ENCODE measurements at places on chromosomes 3 and 15.
A peak's percentile ranks its signal among the peaks of the same experiment; 100 is the strongest.

- peak; percentile 70 for DNase-seq
Observed at GRCh38 chr3:189967254-189967865, 153.3 kb downstream of the P3H2 start.

DNA sequence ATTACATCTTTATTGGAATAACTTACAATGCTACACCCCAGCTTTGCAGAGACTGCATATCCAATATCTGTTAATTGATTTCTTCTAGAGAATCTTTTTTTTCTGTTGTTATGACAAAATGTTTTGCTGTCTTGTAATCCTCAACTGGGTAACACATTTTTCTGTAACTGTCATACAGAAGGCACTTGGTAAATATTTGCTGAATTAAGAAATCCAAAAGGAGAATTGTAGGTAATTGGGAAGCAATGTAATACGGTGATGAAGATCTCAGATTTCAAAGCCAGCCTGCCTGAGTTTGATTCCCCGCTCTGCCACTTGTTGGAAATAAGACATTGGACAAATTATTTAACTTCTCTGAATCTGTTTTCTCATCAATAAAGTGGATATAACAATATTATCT is 169.1 kb downstream of the WDR72 start:
- DNase-seq, result no peak

DNA sequence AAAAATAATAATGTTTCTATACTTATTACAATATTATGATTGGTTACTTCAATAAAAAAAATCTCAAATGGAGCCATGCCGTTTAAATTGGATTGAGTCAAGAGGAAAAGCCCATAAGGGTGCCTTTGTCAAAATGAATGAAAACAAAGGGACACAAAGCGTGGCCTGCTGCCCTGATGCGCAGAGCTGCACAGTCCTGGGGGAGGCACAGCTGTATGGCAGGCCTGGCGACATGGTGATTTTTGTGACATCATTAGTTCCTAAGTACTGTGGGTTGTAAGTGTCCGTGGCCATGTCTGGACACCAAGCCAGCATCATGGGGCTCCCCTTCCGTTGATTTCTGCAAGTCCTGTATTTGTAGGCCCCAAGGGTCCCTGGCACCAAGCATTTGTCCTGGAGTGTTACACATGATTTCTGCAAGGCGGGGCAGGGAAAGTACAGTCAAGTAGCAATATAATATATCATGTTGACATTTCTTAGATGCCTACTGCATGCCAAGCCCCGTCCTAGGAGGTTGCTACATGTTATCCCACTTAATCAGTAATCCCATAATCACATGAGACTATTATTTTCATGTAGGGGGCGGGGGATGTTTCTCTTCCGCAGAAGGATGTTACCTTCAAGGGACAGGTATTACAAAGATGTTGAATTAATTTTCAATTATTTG is 59.7 kb downstream of the GHSR start:
- DNase-seq, result no peak

GRCh38 chr15:28937271-28937670 is 51.5 kb downstream of the APBA2 start:
- DNase-seq, result no peak

DNA sequence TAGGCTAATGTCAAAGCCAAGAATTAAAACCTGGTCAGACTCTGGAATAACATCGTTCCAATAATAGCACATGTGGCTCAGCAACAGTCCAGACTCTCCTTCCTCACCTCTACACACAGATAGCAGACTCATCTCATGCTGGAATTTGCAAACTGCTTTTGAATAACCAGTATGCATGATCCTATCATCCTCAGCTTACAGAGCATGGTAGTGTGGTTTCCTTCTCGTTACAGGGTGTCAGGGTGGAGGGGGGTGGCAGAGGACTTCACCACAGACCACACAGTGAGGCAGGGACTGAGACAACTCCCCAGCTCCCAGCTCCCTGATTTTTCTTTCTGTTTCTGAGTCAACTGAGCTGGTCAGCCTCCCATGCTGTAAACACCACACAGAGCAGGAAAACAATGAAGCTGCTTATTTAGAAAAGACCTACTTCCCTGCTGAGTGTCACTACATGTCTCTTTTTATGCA is 101.6 kb downstream of the RPL22L1 start:
- DNase-seq, result peak; percentile 50

DNA sequence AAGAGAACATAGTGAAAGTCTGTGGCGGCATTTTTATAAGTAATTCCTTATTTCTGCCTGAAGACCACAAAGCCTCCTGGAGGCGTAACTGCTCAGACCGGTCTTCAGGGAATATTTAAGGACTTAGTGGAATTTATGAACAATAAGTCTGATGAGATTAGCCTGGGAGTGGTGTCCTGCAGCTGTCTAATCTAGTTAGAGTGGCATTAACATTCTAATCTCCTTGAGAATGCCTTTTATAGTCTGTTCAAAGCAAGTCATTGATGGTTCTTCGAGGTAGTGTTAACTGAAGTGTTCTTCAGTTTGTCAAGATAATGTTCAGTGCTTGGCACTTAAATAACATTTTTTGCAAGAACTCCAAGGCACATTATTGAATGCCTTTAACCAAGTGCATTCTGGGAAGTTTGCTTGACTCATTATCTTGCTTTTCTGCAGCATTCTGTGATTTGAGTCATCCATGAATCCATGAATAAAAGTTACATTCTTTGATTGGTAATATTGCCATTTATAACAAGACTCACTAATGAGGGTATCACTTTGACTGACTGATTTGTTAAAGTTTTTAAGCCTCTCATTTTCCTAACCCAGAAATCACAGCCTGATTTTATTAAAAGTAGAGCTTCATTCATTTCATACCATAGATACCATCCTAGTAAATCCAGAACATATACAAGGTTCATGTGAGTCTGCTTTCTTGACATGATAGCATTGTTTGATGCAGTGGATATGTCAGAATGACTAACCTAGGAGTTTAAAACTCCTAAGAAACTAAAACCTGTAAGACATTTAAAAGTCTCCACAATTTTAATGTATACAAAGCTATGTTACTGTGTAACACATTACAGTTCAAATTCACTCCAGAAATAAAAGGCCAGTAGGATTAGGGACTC is 12.5 kb downstream of the RBM5 start:
- DNase-seq, result no peak

DNA sequence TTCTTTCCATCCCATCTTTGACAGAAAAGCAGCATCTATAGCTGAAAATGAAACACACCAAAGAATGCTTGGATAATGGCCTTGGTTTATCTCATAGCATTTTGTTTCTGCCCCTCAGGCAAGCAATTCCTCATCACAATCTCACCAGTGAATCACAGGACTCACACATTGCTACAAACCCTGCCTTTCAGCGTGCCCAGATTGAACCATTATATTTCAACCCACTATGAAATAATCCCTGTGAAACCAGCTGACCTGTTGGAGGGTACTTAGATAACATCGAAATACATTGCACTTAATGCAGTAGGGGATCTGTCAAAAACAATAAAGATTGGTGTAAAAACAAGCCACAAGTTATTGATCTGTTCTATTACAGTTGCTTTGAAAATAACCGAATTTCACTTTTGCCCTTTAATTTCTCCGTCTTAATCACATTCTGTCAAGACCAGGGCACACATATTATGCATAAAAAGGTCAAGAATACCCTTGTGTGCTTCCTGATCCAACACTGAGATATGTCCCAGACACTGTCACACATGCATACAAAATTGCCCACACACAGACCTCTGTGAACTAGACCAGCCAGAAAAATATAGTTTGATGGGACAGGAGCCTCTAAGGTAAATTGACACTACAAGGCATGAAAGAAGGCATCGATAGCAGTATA is 839.8 kb downstream of the NTRK3 start:
- DNase-seq, result no peak

DNA sequence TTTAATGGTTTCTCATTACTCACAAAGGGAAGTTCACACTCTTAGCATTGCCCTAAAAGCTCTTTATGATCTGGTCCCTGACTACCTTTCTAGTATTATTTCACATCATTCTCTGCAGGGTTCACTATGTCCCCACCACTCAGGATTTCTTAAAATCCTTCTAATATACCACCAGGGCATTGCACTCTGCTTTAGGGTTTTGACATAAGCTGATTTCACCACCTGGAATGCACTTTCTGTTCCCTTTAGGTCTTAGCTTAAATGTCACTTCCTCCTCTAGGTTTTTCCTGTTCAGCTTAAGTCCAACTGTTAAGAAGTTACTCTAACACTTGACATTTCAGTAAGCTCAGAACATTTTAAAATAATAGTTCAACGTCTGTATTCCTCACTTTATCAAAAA is 81.7 kb downstream of the HCN4 start:
- no peak for DNase-seq

DNA sequence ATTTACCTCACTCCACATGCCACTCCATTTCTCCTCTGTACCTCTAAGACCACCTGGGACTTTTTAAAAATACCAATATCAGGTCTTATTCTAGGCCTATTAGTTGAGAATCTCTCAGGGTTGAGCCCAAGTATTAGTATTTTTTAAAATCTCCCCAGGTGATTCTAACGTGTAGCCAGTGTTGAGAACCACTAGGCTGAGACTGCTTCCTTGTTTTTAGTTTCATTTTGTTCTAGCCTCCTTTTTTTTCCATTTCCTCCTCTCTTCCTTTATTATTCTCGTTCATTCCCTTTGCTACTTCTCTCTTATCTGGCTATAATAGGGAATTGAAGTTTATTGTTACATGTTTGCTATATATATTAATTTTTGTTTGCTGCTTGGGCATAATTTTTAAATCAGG is 217.8 kb upstream of the CD96 start:
- no peak for DNase-seq

DNA sequence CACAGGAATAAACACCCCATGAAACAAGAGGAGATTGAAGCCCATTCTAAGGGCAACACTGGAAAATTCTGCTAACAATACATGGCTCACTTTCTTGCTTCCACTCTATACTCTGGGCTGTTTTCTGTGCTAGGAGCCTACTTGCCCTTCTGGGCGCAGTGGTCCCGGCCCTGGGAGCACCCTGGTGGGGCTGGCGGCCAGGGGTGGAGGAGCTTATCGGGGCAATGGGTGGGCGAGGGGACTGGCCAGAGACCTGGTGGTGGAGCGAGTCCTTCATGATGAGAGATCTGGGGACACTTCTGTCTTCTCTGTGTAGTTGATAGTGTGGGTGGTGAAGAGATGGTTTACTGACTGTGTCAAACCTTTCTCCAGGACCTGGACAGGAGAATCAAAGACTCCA is 1128.5 kb downstream of the TBL1XR1 start:
- DNase-seq, result no peak

GRCh38 chr3:136075218-136075808 is 109.8 kb downstream of the PPP2R3A start:
- peak; percentile 68 for DNase-seq

DNA sequence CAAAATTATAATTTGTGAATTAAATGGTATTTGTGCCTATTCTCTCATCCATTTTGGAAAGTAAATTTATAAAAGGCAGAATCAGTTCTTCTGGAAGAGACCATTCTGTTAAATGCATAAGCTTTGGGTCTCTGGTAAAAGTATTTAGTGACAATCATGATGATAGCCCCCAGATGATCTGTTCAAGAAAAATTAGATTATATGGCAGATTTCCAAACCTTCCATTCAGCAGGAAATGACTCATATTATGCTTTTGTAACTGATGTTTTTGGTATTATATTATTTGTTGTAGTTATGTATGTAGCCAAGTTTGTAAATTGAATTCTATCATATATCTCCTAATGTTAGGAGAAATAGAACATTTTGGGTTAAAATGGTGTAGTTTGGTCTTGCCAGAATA is 340.8 kb upstream of the DPH6 start:
- DNase-seq, result peak; percentile 29

- no peak for DNase-seq
Observed at GRCh38 chr3:37770938-37771918, 90.5 kb upstream of the CTDSPL start.

DNA sequence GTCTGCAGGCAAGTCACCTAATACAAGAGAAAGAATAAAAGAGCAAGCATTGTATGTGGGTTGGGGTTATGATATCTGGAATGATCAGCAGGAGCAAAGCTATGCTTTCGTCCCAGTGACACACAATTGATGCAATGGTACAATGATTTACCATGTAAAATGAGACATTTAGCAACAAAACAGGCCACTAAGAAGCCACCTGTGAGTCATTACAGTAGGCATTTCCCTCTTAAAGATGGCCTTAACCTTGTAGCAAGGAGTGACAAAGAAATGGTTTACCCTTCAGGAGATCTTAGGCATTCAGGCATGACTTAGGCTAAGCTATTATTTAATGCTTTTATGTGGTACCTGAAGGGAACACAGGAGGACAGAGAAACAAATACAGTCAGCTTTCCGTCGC is 373.3 kb upstream of the RBMS3 start:
- no peak for DNase-seq

- no peak for DNase-seq
Observed at GRCh38 chr3:113556946-113557335, 24.6 kb downstream of the SIDT1 start.

DNA sequence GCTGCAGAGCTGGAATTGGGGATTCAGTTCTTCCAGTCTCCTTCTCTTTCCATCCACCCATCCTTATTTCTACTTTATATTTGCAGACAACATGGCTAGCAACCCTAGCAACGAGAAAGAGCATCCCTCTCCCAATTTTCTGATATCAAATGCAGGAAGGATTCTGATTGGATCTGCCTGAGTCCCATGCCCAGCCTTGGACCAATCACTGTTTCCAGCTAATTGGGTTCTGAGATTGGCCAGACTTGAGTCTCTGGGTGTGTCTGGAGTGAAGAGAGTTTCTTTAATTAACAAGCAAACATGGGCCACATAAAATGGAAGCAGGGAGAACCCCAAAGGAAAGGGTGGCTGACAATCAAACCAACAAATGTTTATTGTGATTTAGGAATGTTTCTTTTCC is 60.6 kb downstream of the TMEM39A start:
- no peak for DNase-seq

- no peak for DNase-seq
Observed at GRCh38 chr3:140595295-140595694, 82.6 kb upstream of the TRIM42 start.

DNA sequence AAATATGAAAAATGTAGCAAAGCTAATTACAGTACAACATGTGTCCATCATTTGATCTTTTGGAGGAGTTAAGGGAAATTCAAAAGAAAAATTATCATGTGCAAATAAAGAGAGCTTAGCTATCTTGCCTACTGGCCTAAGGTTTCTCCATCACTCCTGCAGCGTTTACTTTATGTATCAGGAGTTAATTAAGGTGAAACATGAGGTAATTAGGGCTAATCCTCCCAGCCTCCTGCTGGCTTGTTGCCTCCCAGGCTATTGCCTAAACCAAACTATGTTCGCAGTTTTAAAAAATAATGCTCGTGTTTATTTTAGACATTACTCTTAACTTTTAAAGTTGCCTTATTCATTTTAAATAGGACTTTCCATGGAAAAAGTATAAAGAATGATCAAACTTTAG is 367.5 kb downstream of the ROBO2 start:
- DNase-seq, result peak; percentile 92

DNA sequence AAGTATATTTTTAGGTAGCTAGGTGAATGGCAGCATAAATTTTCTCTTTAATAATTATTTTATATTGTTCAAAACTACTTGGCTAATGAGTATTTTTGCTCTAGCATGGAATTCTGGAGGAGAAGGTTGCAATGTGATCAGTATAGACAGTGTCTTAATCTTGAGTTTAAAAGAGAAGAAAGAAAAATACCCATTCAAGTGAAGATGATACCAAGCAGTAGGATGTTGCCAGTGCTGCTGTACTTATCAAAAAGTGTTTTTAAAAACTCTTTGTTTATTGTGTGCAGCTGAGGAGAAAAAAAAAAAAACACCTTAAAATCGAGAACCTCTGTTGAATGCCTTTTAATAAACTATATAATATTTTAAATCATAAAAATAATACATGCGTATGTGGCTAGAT is 47.9 kb downstream of the STT3B start:
- no peak for DNase-seq

GRCh38 chr3:8233938-8234337 is 267.7 kb upstream of the LMCD1 start:
- DNase-seq, result no peak
